Calu3 (cell line): ENCODE measurements at places on chromosomes 12 and 14. TPM values are rescaled to one million over a fixed set of nuclear protein-coding genes. Genes with fewer than 3 reads are reported as not detected.

UNC79 gene
- 0.07 TPM in 1 of 2 replicates, not detected in the other for total RNA-seq

TAS2R20 gene
- 2.4 and 3.3 TPM in 2 replicates for total RNA-seq

GLIPR1L2 gene
- 0.76 TPM in 1 of 2 replicates, not detected in the other for total RNA-seq

SLC5A8 gene
- 0.12 TPM in 1 of 2 replicates, not detected in the other for total RNA-seq

ETFBKMT gene
- total RNA-seq, result 2.2 and 2.3 TPM in 2 replicates

LMO3 gene
- total RNA-seq, result not detected in 2 replicates

FOXN3 gene
- total RNA-seq, result 11.8 and 12.1 TPM in 2 replicates

DAO gene
- not detected in 2 replicates for total RNA-seq

TOMM20L gene
- not detected in 2 replicates for total RNA-seq

L2HGDH gene
- 13.9 and 15.8 TPM in 2 replicates for total RNA-seq

RERG gene
- 6.0 and 8.9 TPM in 2 replicates for total RNA-seq

CLEC1B gene
- not detected in 2 replicates for total RNA-seq

SMAGP gene
- 60.9 and 64.1 TPM in 2 replicates for total RNA-seq

OASL gene
- total RNA-seq, result 73.7 and 231 TPM in 2 replicates

TSHR gene
- total RNA-seq, result not detected in 2 replicates

KRT78 gene
- 0.59 and 0.69 TPM in 2 replicates for total RNA-seq

TPPP2 gene
- not detected in 2 replicates for total RNA-seq

NDUFB1 gene
- 101 and 122 TPM in 2 replicates for total RNA-seq

SLC17A8 gene
- not detected in 2 replicates for total RNA-seq

FOXG1 gene
- not detected in 2 replicates for total RNA-seq

KCNA1 gene
- total RNA-seq, result not detected in 2 replicates
